ENCODE measurements at places on chromosomes 2 and 18.

DNA sequence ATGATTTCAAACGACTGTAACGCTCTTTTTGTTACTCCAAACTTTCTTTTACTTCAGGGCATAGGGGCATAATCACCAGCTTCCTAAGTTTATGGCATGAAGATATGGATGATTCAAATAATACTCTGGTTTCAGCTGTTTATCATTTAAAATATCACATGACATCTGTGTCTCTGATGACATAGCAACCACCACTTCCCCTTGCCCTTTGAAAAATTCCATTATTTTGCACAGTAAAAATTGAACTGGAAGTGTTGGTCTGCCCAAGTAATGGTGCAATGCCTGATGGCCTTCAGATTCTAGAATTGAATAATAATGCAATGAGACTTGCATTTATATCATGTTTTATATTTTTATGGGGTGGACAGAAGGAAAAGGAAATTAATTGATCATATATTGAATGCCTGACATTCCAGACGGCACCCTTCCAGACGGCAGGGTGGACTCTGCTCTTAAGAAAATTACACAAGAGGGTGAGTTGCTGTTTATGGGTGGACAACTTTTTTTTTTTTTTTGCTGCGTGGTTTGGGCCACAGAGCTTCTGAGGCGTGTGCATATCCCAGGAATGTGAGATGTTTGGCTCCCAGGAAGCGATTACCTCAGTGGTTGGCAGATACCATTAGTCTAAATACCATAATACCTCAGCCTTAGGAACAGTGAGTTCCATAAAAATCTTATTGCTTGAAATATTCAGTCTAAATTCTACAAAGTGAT, 101.7 kb upstream of the ZNF521 start:
- DNase-seq, result no peak

DNA sequence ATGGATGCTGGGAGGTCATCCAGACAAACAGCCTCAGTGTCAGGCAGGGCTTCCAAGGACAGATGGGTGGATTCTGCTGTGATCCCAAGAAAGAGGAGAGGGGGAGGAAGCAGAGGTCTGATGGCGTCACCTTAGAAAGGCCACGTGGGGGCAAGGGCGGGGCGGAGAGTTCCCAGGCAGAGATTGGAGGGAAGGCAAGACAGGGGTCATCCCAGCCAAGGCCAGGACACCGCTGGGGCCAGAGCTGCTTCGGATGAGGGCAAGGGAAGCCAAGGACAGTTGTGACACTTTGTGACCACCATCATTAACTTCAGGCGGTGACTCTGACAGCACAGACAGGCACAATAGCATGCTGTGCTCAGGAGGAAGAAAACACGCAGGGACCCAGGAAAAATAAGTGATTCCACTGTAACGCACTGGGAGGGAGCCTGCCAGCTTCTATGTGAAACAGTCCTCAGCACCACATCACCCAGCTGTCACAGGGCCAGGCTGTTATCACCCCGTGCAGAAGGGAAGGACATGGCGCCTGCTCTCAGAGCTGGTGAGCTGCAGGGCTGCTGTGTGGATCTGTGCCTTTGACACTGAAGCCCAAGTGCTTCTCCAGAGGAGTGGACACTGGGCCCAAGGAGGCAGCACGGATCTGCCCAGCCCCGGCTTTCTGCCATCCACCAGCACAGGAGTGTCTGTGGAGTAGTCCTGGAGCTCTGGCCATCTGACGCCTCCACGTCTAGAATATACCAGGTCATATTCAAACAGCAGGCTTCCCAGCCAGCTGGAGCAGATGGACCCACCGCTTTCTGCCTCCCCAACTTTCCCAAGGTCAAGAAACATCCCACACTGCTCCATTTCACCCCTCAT, 204.1 kb downstream of the NDUFA10 start:
- DNase-seq, result no peak

DNA sequence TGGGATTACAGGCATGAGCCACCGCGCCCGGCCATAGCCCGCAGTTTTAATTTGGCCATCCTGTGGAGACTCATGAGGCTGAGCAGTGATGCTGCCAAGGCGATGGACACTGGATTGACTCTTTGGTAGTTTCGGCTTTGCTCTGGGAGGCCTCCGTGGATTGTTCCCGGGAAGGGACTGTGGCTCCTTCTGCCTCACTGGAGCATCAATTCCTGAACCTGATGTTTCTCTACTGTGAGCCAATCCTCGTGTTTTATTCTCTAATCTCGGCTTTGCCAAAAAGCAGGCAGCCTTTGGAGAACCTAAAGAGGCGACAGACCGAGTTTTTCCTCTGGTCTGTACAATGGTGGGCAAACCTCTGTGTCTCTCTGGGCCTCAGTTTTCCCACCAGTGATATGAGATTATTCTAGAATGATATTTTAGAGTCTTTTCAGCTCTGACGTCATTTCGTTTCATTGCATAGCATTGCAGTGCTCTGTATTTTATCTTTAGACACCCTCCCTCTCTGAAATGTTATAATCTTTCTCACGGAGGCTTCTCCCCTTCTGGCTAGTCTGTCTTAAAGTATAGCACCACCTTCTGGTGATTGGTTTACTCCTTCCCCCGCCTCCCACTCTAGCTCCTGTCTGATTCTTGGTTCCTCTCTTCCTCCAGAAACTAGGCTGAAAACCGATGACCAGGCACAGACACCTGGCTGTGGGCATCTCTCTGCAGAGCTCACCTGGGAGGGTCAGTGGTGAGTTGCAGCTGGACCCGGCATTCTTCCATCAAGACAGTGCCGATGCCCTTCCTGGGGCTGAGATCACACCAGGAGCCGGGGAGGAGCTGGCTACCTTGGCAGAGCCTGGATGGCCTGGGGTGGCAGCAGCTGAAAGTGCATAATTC, 341.3 kb downstream of the MYCN start:
- no peak for DNase-seq

DNA sequence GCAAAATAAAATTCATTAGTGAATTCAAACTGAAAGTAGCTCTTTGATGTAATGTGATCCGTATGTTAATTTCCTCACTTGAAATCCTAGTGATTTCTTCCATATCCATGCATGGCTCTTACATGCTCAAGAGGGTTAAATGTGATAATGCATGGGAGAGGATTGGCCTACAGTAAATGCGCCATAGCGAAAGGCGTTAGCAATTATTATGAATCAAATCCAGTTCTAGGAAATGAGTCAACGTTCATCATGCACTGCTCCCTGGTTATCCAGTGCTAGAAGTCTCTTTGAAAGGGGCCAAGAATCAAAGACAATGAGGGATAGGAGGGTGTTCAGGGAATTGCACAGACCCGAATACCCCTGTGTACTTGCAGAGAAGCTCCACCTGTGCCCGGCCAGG, 101.4 kb upstream of the RASGRP3 start:
- DNase-seq, result no peak

GRCh38 chr2:82780050-82780449, 1679.0 kb downstream of the SUCLG1 start:
- no peak for DNase-seq
